ENCODE measurements at places on chromosomes 6 and 20. TPM values are rescaled to one million over a fixed set of nuclear protein-coding genes. Genes with fewer than 3 reads are reported as not detected.

Gene C20orf202
- total RNA-seq, result not detected

Gene CDKN1A
- 70.1 TPM for total RNA-seq

Gene PRSS16
- 5.0 TPM for total RNA-seq

Gene OR2J3
- total RNA-seq, result not detected

Gene DEFB124
- total RNA-seq, result not detected

Gene PKIB
- 35.3 TPM for total RNA-seq

Gene GSTA2
- total RNA-seq, result 92.2 TPM

GRCh38 chr6:17334265-17334664, 53.1 kb downstream of the RBM24 start:
- no peak for DNase-seq

DNA sequence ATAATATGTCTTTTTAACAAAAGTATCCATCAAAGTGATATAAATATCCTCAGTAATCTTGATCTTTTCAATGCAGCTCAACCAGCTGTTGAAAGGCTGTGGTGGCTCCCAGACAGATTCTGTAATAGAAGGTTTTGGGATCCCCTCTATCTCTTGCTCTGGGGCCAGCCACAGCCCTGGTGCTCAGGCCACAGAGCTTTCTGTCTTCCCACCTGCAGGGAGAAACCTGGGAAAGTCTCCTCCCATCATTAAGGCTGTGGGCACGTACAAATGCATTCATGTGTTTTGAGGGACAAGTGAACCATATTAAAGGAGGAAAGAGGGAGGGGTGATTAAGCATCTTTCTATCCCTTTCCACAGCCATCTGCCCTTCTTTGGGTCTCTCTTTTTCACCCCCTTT, 183.1 kb downstream of the PRDM13 start:
- DNase-seq, result no peak

DNA sequence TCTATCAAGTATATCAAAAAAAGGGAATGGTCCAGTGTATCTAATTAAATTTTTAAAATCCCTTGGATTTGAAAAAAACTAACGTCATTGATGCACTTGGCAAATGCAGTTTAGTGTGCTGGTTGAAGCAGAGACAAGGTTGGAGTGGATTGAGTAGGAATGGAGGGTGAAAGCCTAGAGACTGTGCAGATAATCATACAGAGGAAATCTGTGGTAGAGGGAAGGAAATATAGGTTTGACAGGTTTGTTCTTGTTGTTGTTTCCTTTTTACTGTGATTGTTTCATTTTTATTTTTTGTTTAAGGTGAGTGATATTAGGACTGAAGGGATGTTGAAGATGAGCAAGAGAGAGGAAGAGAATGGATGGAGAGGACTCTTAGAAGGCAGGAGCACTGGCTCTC, 29.0 kb upstream of the L3MBTL3 start:
- no peak for DNase-seq

GRCh38 chr20:7693761-7694160, 246.5 kb downstream of the HAO1 start:
- no peak for DNase-seq

DNA sequence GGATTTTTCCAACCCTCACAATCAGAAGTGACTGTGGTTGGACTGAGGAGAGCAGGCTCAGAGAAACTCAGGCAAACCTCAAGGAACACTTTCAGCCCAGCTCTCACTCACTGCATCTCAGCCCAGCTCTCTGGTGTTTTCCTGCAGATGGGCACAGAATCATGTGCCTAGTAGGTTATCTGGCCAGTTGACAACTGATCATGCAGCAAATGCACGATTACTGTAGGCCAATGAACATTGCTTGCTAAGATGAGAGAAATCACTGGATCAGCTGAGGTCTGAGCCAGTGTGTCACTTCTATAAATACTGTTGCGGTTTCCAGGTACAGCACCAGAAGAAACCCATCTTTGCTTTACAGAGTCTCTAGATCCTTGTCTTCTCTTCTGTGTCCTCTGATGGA, 540.5 kb downstream of the CD83 start:
- DNase-seq, result no peak

- no peak for DNase-seq
Measured at GRCh38 chr6:26273673-26274588, 91.1 kb upstream of the BTN3A2 start.

DNA sequence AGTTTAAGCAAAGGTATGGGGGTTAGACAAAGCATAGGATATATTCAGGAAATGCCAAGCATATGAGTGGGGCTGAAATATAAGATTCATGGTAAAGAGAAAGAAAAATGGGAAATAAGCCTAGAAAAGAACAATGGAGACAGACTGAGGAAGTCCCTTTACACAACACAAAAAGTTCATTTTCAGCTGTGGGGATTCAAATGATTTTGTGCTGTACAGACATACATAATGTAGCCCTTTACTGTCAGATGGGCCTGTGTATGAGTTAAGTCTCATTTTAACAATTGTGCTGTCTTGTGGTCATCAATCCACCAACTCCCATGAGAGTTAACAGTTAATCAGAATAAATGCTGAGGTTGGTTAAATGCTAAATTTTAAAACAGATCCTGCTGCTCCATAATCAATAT, 37.2 kb downstream of the REV3L start:
- no peak for DNase-seq

- no peak for DNase-seq
Measured at GRCh38 chr6:127592964-127593363, 16.0 kb downstream of the C6orf58 start.

DNA sequence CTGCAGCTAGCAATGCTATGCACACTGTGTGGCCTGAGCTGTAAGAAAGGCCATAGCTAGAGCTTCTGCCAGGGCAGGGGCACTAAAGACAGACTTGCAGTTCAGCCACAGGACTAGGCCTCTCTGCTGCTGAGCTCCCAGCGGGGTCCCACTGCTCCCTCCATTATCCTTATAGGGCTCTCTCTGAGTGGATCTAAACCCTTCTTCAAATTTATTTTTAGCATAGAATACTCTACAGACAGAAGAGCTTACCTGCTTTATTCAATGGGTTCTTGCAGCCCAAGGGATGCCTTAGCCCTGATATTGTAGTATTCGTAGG, 100.9 kb upstream of the MLN start:
- no peak for DNase-seq

- DNase-seq, result no peak
Measured at GRCh38 chr6:5389086-5389745, 127.9 kb downstream of the FARS2 start.

DNA sequence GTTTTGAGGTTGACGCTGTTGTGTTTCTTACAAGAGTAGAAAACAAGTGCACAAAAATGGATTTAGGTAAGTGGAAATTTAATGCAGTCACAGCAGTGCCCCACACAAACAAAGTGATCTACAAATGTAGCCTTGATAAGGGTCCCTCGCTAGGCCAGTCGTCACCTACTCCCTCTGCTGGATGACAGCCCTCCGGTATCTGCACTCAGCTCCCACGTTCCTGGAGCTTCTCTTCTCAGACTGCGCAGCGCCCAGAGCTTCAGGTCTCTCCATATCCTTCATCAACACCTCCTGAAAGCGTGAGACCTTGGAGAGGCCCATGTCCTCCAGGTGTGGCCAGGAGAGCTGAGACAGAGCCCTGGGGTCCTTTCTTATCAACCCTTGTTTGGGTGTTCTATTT, 58.3 kb upstream of the MAP3K4 start:
- no peak for DNase-seq

DNA sequence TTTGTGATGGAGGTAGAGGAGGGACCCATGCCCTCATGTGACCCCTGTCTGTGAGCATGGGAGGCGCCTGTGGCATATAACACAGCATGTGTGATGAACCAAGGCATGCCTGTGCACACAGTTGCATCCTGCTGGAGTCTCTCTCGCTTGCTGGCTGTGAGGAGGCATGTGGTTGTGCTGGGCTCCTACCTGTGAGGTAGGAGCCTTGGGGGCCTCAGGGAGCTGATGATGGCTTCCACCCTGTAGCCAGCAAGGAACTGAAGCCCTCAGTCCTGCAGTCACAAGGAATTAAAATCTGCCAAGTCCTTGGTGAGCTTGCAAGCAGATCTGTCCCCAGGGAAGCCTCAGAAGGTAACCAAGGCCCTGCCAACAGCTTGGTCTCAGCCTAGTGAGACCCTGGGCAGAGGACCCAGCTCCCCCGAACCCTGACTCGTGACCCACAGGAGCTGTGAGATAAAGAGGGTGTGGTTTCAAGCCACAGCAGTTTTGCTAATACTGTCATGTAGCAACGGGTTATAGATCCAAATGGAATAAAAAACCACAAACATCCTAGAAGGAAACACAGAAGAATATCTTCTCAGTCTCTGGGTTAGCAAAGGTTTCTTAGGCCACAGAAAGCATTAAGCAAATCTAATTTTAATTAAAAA, 145.7 kb downstream of the WDR27 start:
- no peak for DNase-seq

All from Peyer's patch (tissue), 4 donors.